ENCODE measurements at places on chromosomes 4 and X.
A peak's percentile ranks its signal among the peaks of the same experiment; 100 is the strongest.

DNA sequence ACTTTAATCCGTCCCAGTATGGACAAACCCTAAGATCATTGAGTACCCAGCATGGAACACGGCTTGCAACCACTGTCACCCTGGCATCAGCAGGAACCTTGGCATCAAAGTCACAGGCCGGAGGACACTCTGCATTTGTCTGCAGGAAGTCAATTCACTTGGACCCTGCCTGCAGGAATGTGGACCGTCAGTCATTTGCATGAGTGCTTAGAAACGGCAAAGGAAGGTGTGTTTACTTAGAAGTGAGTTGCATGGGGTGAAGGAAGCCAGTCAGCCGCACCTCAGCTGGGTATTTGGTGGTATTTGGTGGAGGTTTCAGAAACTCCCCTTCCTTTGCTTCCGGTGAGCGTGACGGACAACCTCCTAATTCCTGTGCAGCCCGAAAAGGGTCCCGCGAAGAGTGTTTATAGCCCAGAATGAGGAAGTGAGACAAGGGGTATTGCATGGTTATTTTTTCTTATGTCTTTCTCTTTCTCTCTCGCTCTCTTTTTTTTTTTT lies 15.5 kb downstream of the P2RY8 start:
- DNase-seq: peak; percentile 40

GRCh38 chr4:126630230-126630629 lies 1002.5 kb upstream of the INTU start:
- DNase-seq: no peak

DNA sequence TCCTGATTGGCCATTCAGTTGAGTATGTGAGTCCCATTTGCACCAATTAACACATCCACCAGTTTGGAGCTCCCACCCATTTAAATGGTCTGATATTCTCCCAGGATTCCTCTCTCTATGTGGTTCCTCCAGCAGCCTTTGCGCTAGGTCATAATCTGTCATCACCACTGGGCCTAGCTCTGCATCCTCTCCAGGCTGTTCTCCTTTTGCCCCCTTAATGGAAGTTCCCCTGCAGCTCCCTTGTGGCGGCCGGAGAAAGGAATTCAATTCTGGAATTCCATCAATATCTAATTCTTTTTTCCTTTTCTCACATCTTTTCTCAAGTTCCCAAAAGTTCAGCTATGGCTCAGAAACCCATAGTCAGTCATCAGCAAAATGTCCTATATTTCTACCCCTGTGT lies 2184.4 kb upstream of the AGA start:
- no peak for DNase-seq

GRCh38 chrX:27966492-27966891 lies 14.8 kb downstream of the DCAF8L1 start:
- DNase-seq: no peak

Data from ureter (tissue), 1 donor.